ENCODE measurements at places on chromosomes 11 and 22. TPM values are rescaled to one million over a fixed set of nuclear protein-coding genes. Genes with fewer than 3 reads are reported as not detected.

The C11orf87 gene
- total RNA-seq, result 29.8 TPM

The HTR3A gene
- total RNA-seq, result 0.31 TPM

The ARL14EP gene
- total RNA-seq, result 68.8 TPM

The NRGN gene
- 2.7 TPM for total RNA-seq

The TRPT1 gene
- 7.3 TPM for total RNA-seq

The KDM4D gene
- total RNA-seq, result 1.9 TPM

The OLFML1 gene
- 1.1 TPM for total RNA-seq

The TSGA10IP gene
- not detected for total RNA-seq

The SAA1 gene
- not detected for total RNA-seq

- no peak for DNase-seq
These were observed 128.3 kb downstream of the MAML2 start for GRCh38 chr11:96214777-96215109.

- DNase-seq, result no peak
These were observed 51.6 kb upstream of the DEUP1 start for GRCh38 chr11:93278976-93279375.

DNA sequence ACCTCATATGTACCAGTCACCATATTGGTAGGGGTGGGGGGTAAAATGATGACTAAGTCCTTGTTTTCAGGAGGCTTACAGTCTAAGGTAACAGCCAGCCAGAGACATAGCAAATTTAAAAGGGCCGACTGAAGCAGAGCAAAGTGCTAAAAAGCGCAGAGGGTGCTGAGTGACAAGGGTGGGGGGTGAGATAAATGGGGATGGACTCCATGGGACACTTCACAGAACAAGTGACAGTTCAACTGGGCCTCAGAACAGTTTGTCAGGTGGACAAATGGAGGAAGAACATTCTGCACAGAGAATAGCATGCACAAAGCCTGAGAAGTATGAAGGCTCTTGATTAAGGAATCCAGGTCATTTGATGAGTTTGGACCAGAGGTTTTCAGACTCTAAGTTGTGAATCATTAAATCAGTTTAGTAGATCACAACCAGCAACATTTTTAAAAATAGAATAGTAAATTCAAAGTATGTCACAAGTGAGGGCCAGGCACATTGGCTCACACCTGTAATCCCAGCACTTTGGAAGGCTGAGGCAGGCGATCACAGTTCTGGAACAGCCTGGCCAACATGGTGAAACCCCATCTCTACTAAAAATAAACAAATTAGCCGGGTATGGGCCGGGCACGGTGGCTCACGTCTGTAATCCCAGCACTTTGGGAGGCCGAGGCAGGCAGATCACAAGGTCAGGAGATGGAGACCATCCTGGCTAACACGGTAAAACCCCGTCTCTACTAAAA, 14.0 kb downstream of the BBS1 start:
- DNase-seq, result no peak

GRCh38 chr11:127531167-127531566, 530.6 kb upstream of the KIRREL3 start:
- DNase-seq, result no peak

GRCh38 chr22:38122616-38123015, 12.1 kb upstream of the BAIAP2L2 start:
- DNase-seq, result no peak

DNA sequence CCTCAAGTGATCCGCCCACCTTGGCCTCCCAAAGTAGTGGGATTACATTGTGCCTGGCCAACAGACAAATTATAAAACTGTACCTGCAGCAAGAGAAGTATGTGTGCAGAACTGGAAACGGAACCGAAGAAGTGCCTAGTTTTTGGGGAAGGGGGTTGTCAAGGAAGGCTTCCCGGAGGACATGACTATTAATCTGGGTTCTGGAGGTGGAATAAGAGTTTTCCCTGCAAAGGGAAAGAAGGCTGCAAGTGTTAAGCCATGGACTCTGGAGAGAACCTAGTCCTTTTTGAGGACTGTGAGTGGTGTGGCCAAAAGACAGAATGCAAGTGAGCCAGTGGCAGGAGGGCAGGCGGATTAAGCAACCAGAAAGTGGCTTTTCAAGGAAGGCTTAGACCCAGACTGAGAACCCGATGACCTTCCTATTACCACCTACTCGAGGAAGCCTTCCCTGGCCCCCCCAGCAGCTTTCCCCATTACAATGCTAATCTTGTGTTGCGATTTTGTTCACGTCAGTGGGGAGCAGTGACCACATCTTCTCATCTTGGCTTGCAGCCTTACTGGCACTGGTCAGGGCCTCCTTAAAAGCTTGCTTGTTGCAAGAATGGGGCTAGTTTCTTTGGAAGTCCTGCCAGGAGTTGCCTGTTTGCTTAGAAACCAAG, 5.7 kb upstream of the SEPTIN3 start:
- peak; percentile 28 for DNase-seq

DNA sequence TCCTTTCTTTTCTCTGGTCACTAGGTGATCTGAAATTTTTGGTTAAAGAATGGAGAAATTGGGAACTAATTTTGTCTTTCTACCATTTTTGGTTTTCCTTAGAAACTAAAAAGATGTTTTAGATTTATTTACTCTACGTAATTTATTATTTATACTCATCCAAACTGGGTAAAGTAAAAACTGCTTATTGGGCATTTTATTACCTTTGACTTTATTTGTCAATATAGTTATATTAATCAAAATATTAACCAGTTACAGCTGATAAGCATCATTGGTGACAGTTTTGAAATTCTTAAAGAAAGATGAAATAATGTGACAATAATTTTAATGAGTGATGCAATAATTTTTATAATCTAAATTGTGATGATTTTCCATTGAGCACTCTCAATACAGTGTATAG, 502.0 kb upstream of the RAG2 start:
- no peak for DNase-seq

- DNase-seq, result no peak
These were observed 1562.4 kb upstream of the RAG2 start for GRCh38 chr11:38160433-38160832.

- no peak for DNase-seq
These were observed 1.8 kb upstream of the NUP98 start for GRCh38 chr11:3799143-3799542.

GRCh38 chr11:65569164-65569972, 909 bp upstream of the ZNRD2 start:
- DNase-seq, result no peak

DNA sequence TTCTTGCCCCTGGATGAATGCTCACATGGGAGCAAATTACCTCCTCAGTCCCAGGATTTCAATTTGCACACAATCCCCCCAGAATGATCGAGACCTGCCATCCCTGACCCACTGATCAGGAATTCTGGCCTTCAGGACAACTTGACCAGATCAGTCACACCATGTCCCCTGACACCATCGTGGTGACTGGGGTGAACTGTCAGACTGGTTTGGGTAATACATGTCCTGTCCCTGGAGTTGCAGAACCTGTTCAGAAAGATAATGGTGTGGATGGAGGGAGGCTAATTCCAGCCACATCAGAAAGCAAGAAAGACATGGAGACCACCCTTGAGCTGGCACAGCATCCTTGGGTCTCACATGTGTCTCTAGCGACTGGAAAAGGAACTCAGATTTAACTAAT, 57.9 kb upstream of the TOP3B start:
- no peak for DNase-seq

DNA sequence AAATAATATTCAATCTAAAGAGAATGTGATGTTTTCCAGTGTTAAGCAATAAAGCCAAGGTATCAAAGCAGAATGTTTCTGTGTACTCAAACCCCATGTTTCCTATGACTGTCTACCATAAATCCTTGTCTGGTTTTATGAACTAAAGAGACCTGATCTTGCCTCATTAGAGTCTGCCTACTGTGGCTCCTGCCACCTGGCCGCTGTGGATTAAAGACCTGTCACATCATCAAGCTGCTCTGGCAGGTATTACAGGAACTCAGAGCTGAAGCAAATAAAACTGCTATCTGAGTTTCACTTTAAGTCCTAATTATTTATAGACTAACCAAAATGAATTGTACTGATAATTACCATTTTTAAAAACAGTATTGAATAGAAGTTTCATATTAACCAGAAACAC, 207.8 kb upstream of the CCDC90B start:
- no peak for DNase-seq

Data from occipital lobe (tissue), 3 donors.